GM23248 (cell line): ENCODE measurements at places on chromosomes 16 and 17. TPM values are rescaled to one million over a fixed set of nuclear protein-coding genes. Genes with fewer than 3 reads are reported as not detected.

TBC1D3I gene
- not detected in 2 replicates for total RNA-seq

DNAH17 gene
- total RNA-seq, result not detected in 2 replicates

DNA sequence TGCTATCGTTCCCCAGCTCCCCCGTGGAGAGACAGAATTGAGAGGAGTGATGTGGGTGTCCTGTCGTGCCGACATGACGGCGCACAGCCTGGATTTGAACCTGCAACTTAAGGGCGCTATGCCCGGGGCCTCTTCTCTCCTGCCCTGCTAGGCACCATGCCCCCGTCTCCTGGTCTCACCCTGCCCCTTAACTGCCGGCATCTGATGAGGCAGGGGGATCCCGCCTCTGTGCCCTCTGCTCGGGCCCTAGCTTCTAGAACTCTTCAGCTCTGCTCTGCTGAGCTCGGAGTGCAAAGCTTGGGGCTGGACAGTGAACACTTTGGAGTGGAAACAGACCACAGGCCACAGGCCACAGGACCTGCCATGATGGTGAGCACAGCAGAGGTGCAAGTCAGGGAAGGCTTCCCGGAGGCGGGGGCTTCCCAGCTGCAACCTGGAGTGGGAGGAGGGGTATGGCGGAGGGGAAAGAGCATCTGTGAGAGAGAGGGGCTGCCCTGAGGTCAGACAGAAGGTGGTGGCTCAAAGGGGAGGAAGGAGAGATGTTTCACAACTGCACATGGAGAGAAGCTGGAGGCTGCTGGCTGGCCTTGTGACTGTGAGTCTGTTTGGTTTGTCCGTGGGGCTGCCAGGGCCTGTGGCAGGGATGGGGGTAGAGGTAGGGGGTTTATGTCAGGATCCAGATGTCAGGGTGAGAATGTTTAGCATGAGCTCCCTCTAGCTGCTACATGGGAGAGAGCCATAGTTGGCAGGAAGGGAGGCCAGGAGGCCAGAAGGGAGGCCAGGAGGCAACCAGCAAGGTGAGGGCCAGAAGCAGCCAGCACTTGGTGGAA, 107.8 kb downstream of the CRLF3 start:
- peak; percentile 26 for DNase-seq

DNA sequence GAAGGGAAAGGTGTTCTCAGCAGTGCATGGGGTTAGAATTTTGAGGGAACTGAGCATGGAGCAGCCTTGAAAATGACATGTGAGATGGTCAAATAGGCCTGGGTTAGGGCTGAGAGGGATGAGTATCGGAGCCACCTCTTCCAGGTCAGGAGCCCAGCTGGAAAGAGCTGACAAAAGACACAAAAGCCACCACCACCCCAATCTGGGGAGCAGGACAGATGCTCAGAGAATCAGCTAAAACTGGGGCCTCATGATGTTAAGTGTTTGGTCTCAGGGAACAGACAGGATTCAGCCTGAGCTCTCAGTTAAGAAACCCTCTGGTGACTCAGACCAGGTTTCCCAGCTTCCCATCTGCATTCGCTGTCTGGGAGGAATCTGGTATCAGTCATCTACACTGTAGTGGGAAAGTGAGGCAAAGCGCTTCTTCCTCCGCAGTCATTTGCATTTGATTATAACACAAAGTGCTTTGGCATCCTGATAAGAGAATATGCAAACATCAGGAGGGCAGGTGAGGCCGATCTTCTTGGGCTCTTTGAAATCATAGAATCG, 2.6 kb downstream of the WNT9B start:
- DNase-seq, result peak; percentile 69

- peak; percentile 8 for DNase-seq
These were observed 16.7 kb upstream of the RASD1 start for GRCh38 chr17:17512866-17513265.

- peak; percentile 40 for DNase-seq
These were observed 542 bp downstream of the KLHL36 start for GRCh38 chr16:84648595-84649510.
